T-cell (primary cell): ENCODE measurements at places on chromosomes 3 and 15. TPM values are rescaled to one million over a fixed set of nuclear protein-coding genes. Genes with fewer than 3 reads are reported as not detected.

POPDC2 gene
- total RNA-seq: 3.9 TPM

ANKRD63 gene
- not detected for total RNA-seq

SLC22A14 gene
- total RNA-seq: not detected

CCR3 gene
- not detected for total RNA-seq

ROBO1 gene
- 2.3 TPM for total RNA-seq

MESP1 gene
- 0.35 TPM for total RNA-seq

TMEM108 gene
- total RNA-seq: not detected

MLF1 gene
- 1.2 TPM for total RNA-seq

KCNAB1 gene
- not detected for total RNA-seq

SLC2A2 gene
- total RNA-seq: not detected

TGM5 gene
- total RNA-seq: not detected

DPPA4 gene
- total RNA-seq: 2.0 TPM

IL17RE gene
- total RNA-seq: 1.1 TPM

RTP3 gene
- total RNA-seq: not detected

INSYN1 gene
- not detected for total RNA-seq

LMAN1L gene
- 0.58 TPM for total RNA-seq

CRELD1 gene
- total RNA-seq: 48.0 TPM

RBMS3 gene
- 1.7 TPM for total RNA-seq

FGD5 gene
- not detected for total RNA-seq

HESX1 gene
- not detected for total RNA-seq

TIMP4 gene
- total RNA-seq: not detected

BNC1 gene
- not detected for total RNA-seq

DUOXA2 gene
- not detected for total RNA-seq

AP3B2 gene
- 5.8 TPM for total RNA-seq

C3orf22 gene
- total RNA-seq: not detected

AADAC gene
- 0.20 TPM for total RNA-seq

LRRC31 gene
- not detected for total RNA-seq

MINAR1 gene
- 0.47 TPM for total RNA-seq

ADAMTS9 gene
- 0.09 TPM for total RNA-seq

PRR20G gene
- total RNA-seq: not detected

FRMD4B gene
- total RNA-seq: 5.5 TPM

GABRG3 gene
- not detected for total RNA-seq
